ENCODE measurements at places on chromosomes 3 and 15. TPM values are rescaled to one million over a fixed set of nuclear protein-coding genes. Genes with fewer than 3 reads are reported as not detected.

The MCF2L2 gene
- under 0.01 TPM for total RNA-seq

GRCh38 chr3:184360929-184361531, 375 bp downstream of the CLCN2 start:
- DNase-seq: no peak

The SCG5 gene
- total RNA-seq: not detected

The C3orf52 gene
- total RNA-seq: 2.3 TPM

DNA sequence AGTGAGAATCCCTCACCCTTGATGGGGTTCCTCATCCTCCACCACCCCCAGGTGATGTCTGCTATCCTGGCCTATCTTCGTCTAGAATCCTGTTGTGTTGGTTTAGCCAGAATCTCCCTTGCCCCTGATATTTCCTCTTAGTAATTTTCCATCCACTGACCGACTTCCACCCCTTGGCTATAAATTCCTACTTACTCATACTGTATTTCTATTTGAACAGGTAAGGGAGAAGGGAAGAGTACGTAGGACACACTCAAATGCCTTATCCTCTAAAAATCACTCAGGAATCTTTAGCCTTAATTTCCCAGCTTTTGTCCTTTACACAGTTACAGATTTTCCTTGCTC, 678 bp upstream of the TFG start:
- no peak for DNase-seq

DNA sequence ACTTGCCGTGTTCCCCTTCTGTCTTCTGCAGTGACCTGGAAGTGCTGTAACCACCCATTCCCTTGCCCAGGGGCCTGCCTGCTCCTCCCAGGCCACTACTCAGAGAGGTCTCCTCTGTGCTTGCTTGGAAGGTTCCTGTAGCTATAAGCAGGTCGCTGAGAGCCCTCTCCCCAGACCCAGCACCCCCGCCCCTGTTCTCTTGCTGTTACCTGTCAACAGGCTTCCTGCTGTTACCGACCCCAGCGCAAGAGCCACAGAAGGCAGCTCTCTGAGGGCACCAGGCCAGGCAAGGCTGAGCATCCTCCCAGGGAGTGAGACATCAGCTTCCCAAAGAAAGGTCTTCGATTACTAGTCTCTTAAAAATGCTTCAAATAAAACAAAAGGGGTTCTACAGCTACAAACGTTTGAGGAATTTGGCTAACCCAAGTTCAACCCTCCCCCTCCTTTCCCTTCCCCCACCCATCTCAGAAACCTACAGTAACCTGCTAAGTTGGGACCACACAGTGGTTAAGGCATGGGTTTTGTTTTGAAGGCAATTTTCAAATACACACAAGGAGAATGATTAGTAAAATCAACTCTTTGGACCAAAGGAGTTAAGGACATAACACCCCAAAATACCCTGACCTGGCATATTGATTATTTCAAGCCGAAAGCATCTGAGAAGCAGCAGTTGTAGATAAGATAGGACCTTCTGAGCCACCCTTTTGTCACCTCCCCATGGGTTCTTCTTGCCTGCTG, 74.9 kb upstream of the MFGE8 start:
- no peak for DNase-seq

GRCh38 chr15:69125236-69125635, 35.2 kb upstream of the GLCE start:
- no peak for DNase-seq

DNA sequence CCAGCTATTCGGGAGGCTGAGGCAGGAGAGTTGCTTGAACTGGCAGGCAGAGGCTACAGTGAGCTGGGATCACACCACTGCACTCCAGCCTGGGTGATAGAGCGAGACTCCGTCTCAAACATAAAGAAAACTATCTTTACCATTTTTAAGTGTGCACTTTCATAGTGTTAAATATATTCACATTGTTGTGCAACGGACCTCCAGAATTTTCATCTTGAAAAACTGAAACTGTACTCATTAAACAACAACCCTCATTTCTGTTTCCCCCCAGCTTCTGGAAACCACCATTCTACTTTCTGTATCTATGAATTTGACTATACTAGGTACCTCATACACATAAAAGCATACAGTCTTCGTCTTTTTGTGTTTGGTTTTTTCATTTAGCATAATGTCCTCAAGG, 375.1 kb downstream of the SHQ1 start:
- no peak for DNase-seq

The MBNL1 gene
- 346 TPM for total RNA-seq

The CLEC3B gene
- total RNA-seq: 58.9 TPM

DNA sequence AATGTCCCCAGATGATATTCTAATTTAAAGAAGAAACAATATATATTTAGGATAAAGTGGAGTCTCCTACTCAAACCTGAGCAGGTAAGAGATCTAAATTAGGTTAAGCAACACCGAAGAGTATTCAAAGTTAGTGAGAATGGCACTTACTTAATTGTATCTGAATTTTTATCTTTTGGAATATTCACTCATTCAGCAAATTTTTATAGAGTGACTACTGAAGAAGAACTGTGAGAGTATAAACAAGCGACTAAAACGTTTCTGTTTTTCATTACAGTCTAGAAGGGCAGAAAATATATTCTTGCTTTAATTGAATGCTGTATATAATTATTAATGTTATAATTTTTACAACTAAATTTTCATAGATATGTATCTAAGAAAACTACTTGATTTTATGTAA, 567.7 kb upstream of the TBL1XR1 start:
- no peak for DNase-seq

The ANKRD63 gene
- total RNA-seq: not detected

The TICRR gene
- not detected for total RNA-seq

GRCh38 chr3:87145553-87145952, 81.6 kb upstream of the CHMP2B start:
- DNase-seq: no peak

GRCh38 chr3:46316206-46316605, 37.7 kb upstream of the CCR2 start:
- DNase-seq: no peak

GRCh38 chr15:96720656-96721055, 390.2 kb downstream of the NR2F2 start:
- no peak for DNase-seq

The ARID3B gene
- 2.2 TPM for total RNA-seq

The SUMF1 gene
- total RNA-seq: 61.1 TPM

GRCh38 chr3:133264920-133265319, 134.9 kb upstream of the BFSP2 start:
- DNase-seq: no peak

DNA sequence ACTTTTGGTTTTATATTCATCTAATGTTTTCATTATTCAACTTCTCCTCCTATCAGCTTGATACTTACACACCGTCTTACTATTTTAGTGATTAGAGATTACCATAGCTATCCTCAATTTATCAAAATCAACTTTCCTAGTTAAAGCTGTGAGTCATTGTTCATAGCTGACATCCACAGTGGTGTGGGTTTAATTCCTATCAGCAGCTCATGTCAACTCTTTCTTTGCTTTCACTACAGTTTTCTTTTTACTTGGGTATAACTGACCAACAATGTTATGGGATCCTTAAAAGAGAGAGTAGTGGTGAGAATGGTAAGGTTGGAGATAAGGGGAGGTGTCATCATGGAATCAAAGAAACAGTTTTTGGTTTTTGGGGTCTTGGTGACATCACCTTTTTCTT, 112.7 kb downstream of the NFKBIZ start:
- DNase-seq: no peak

DNA sequence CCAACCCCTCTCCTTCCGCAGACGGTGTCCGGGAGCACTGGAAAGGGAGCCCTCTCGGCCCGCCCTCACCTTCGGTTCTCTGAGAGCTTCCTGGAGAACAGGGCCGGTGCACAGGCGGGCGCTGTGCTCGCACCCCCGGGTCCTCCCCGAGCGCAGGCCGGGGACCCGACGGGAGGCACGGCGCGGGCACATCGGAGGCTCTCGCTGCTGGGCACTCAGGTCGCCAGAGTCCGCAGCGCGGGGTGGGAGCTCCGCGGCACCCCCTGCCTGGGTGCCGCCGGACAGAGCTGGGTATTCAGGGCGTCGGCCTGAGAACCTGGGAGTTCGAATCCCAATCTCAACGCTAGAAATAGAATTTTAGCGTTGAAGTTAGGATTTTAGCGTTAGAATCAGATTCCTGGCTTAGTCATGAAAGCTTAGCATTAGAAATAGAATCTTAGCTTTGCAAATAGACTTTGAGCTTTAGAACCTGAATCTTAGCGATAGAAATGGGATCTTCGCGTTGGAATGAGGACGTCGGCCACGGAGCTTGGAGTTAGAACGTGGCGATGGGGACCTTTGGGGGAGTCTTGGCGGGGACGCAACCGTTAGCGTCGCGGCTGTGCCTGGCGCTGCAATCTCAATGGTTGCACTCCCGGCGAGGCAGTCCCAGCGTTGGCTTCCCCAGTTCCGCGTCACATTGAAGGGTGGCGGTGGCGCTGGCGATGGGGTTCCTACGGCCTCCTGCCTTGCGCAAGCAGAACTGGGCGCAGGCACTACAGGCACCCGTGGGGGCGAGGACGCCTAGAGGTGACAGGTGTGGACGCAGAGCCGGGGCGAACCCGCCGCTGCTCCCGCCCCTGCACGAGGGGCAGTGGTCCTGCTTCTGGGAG, 549 bp downstream of the TRH start:
- DNase-seq: no peak

- no peak for DNase-seq
Measured at GRCh38 chr15:50593761-50594160, 47.3 kb upstream of the USP50 start.

The NMD3 gene
- total RNA-seq: 40.7 TPM

- no peak for DNase-seq
Measured at GRCh38 chr15:80662129-80662528, 33.0 kb upstream of the ABHD17C start.

GRCh38 chr15:40793216-40793989, 13.5 kb upstream of the ZFYVE19 start:
- DNase-seq: peak; percentile 54

DNA sequence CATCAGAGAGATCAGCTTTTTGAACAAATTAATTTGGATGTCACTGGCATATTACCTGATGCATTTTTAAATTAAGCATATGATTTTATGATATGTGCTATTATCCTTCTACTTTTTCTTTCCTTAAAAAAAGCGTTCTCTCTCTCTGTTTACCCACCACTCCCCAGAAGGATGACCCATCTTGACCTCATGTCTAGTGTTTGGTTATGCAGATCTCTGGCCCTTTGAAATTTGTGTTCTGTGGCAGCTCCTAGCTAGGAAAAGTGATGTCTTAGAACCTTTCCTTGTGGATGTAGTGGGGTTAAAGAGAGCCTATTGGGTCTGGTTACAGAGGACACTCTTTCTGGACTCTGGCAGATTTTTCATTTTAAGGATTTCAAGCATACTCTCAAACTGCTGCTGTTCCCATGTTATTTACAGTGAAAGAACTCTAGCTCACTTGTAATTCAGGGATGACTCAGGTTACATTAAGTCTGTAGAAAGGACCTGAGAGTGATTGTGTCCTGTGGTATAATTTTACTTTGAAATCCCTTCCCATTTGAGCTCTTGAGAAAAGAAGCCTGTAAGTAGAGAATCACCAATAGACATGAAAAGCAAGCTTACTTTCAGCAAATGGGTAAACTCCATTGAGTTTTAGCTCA, 23.8 kb downstream of the ARHGEF26 start:
- DNase-seq: no peak

DNA sequence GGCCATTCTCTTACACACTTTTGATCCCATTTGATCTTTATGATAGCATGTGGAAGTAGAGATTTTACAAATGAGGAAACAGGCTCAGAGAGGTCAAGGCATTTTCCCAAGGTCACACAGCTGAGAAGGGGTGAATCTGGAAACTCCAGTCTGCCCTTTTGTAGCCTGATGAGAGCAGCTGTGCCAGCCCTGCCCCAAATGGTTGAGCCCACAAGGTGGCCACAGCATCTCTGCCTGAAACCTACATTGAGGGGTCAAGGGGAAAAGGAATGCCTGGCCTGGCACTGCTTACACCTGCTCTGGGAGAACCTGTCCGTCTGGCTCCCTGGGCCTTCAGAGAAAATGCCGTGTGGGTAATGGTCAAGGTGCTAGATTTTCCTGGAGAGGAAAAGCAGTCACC, 200.2 kb upstream of the LINGO1 start:
- DNase-seq: no peak

DNA sequence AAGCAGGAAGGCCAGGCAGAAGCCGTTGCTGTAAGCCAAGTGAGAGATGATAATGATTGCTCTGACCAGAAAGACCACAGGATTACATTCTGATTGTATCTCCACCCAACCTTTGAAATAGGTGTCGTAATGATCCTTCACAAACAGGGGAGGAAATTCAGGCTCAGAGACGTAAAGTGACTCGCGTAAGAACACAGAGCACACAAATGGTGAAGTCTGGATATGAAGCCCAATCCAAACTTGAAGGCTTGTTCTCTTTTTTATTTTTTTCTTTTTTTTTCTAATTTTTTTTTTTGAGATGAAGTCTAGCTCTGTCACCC, 25.3 kb upstream of the PIAS1 start:
- no peak for DNase-seq

- no peak for DNase-seq
Measured at GRCh38 chr3:138862531-138862923, 27.8 kb upstream of the PIK3CB start.

The EFHB gene
- total RNA-seq: 1.6 TPM

DNA sequence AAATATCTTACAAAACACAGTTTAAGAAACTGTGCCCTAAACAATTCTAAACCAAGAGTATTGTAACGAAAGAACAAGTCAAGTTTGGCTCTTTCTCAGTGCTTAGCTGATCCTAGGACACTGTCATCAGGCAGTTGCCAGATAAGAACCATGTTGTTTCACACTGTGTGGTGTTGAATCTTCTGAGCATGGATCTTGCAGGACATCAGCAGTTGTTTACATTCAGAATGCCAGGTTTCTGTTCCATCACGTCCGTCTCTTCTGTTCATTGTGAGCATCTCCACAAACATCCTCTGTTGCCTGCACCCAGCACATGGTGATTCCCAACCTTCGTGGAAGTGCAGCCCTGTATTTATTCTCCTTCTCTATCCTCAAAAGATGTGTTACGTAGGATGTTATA, 67.9 kb downstream of the DCUN1D1 start:
- DNase-seq: no peak

DNA sequence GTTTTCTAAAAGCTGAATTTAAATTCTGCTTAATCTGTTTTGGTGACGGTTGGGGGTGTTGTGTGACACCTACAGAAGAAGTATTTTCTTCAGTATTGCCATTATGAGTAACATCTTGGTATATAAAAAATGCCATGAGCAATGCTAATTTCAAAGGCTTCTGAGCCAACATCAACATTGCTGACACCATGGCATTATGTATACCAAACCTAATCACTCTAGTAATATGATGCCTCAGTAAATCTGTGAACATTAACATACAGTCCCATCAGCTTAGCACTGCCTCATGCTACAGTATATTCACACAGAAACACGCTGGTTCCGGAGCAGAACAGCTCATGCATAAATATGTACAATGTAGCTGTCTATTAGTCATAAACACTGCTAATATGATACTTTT, 75.8 kb downstream of the ZPLD1 start:
- no peak for DNase-seq

- DNase-seq: no peak
Measured at GRCh38 chr15:53462651-53463050, 296.8 kb downstream of the WDR72 start.

GRCh38 chr3:133301194-133301593, 98.7 kb upstream of the BFSP2 start:
- DNase-seq: no peak

The FOXB1 gene
- total RNA-seq: not detected

The CAPN3 gene
- 25.4 TPM for total RNA-seq

The CTXN2 gene
- not detected for total RNA-seq

The ECE2 gene
- total RNA-seq: not detected

The DNAH12 gene
- 0.31 TPM for total RNA-seq

GRCh38 chr3:128383316-128384235, 83.1 kb downstream of the DNAJB8 start:
- peak; percentile 64 for DNase-seq
